ENCODE measurements at places on chromosomes 11 and 22.

GRCh38 chr11:88252208-88252607 lies 77.0 kb upstream of the RAB38 start:
- DNase-seq: no peak

DNA sequence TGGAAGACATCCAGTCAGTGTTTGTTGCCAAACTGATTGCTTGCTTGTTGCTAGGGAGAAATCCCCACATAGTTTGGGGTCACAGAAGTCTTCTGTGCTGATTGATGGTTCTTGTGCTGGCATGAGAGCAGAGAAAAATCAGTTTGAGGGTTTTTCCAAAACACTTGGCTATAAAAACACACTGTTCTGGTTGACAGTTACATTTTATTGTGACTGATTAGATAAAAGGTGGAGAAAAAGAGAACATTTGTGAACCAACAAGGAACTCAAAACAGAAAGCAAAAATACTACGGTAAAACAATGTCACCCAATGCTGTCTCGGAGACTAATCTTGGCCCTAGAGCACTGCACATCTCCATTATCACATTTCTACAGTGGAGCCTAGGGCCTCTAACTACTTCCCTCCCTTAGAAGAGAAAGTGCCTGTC lies 14.4 kb upstream of the EIF4G2 start:
- no peak for DNase-seq

- no peak for DNase-seq
Observed at GRCh38 chr11:68327586-68328370, 15.4 kb downstream of the LRP5 start.

- no peak for DNase-seq
Observed at GRCh38 chr11:78292109-78292803, 103.5 kb downstream of the USP35 start.

DNA sequence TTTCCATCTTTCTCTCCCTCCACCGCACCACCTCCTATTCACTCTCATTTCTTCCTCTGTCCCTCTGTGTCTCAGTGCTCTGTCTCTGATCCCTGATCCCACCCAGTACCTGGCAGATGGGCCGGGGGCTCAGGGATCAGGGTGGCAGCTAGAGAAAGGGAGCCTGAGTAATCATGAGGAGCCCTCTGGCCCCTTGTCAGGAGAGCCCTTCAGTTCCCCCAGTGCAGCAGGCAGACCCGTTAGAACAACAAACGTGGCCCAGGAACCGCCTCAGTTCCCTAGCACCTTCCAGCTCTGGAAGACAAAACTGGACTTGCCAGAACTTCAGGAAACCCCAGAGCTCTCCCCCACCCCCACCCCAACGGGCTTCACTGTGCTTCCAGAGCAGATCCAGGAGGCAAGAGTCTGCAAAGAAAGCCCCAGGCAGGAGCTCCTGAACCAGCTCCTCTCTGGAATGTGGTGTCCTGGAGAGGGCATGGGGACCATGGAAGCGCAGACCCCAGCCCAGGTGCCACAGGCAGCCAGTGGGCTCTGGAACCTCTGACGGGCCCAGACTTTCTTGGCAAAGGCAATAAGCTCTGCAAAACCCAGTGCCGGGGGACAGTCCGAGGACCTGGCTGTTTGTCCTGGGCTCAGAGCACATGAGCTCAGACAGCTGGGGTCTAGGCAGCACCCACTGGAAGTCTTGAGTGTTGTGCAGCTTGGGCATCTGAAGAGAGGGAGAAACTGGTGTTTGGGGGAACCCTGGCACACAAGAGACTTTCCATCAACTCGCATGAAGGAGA lies 43.2 kb downstream of the LMO1 start:
- no peak for DNase-seq

GRCh38 chr11:104370478-104370877 lies 206.5 kb upstream of the PDGFD start:
- DNase-seq: no peak

- peak; percentile 85 for DNase-seq
Observed at GRCh38 chr22:32528984-32529982, 54.7 kb downstream of the FBXO7 start.

DNA sequence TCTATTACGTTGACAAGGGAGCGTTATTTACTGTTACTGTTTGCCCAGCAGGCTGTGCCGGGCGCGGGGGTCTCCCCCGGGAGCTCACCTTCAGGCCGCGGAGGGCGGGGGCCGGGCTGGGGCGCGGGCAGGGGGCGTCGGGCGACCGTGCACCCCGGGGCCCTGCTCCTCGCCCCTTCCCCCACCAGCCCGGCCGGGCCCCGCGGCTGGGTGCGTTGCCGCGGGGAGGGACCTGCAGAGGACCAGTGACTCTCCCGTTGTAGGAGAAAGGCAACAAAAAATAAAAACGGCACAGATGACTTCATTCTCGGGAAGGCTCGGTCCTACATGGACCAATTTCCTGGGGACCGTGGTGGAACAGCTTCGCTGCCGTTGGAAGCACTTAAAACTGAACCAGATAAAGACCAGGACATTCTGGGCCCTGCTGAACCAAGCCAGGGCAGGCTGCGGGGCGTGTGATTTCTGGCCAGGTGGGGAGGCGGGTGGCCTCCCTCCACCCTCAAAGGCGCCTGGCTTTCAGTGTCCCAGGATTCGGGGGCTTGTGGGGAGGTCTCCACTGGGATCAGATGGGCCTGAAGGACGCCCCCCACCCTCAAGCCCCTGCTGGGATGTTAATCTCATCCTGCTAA lies 57.4 kb downstream of the IGLL1 start:
- peak; percentile 49 for DNase-seq

GRCh38 chr11:130749216-130749615 lies 167.1 kb downstream of the SNX19 start:
- no peak for DNase-seq

DNA sequence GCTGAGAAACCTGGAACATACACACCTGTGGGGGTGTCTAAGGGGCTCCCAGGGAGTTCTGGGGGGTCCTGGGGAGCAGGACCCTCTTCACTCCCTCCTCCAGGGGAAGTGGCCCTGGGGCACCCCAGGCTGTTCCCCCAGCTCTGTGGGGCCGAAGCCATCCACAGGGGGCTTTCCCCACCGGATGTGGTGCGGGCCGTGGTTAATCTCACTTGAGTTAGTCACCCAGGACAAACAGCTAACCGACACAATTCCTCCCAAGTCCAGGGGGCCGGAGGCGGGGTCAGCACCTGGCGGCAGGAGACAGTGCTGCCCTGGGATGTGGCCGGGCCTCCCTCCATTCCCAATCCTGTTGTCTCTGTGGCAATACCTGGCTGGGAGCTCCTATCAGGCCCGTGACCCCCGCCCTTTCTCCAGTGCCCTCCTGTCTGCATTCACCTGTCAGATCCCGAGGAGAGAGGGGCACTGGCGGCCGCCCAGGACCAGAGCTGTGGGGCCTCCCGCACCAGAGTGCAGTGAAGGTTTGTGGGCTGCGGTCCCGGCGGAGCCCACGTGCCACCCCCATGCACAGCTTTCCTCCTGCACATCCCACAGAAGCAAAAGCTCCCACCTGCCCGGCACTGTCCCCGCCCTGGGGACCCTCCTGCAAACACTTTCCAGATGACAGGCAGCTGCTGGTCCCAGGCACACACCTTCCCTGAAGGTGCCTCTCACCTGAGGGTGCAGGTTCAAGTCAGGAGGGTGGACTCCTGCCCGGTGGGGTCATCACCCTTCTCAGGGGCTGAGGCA lies 5.2 kb upstream of the MUC5AC start:
- peak; percentile 66 for DNase-seq

DNA sequence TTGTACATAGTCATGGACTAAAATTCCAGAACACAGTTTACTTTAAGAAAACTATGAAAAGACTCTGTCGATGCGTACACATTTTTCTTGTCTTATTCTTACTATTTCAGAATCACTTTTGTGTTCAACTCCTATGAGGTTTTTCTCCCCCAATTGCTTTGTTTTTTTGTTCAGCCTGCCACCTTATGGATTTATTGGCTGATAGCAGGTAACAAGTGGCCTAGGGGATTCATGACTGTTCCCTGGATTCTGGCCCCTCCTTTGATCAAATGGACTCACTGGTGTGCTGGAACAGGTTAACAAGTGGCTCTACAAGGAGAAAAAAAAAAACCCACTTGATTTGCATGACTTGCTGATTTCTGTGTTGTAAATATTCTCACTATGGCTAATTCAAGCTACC lies 10.6 kb downstream of the MMP20 start:
- no peak for DNase-seq

DNA sequence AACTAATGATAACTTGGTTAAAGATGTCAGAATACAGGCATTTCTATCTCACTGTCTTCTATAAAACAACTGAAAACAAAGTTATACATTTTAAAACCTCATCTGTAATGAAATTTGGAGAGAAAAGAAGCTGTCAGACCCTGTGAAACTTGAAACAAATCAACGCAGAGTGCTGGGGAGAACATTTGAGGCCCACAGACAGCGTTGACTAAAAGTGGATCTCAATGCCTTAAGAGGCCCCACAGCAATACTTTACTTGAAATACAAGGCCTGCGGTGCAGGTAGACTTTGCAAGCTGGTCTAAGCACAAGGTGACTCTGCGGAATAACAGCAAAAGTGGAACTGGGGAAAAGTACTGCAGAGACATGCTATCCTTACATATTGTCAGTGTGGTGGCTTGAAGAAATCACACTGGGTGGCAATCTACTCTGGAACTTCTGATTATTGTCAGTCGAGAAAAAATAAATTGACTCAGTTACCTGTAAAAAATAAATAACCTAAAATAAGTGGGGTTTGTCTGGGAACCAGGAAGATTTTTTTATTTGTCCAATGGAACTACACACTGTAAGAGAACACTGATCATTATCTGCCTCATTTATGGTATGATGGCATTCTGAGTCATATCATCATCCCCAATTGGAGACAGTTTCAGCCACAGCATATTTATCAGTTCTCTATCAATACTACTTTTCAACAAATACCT lies 138.9 kb downstream of the LUZP2 start:
- no peak for DNase-seq

- no peak for DNase-seq
Observed at GRCh38 chr11:108224911-108225786, 2.3 kb downstream of the ATM start.

DNA sequence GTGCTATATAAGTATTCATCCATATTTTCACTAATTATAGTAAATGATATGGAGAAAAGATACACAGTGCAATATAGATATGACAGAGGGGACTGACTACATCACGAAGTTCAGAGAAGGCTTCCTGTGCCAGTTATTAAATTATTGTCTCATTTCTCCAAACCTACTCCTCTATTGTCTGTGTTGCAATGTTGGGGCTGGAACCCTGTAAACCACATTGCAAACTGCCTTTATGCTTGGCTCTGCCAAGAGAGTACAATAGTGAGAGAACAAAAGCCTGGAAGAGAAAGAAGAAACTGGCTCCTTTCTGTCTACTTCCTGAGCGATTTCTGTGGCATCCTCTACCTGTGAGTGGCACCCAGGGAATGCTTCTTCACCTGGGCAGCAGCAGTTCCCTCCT lies 46.4 kb downstream of the ME3 start:
- DNase-seq: peak; percentile 56

GRCh38 chr22:50084614-50085021 lies 608 bp downstream of the MLC1 start:
- no peak for DNase-seq

- DNase-seq: no peak
Observed at GRCh38 chr11:5522308-5522707, 5.8 kb upstream of the UBQLNL start.
